Stimulated activated CD4-positive, alpha-beta T cell treated with anti-CD3 and anti-CD28 coated beads, Interleukin-1b, Interleukin-23, amount 100 ng/mL, for 48 hours (primary cell): ENCODE measurements at places on chromosomes 1 and 21.

DNA sequence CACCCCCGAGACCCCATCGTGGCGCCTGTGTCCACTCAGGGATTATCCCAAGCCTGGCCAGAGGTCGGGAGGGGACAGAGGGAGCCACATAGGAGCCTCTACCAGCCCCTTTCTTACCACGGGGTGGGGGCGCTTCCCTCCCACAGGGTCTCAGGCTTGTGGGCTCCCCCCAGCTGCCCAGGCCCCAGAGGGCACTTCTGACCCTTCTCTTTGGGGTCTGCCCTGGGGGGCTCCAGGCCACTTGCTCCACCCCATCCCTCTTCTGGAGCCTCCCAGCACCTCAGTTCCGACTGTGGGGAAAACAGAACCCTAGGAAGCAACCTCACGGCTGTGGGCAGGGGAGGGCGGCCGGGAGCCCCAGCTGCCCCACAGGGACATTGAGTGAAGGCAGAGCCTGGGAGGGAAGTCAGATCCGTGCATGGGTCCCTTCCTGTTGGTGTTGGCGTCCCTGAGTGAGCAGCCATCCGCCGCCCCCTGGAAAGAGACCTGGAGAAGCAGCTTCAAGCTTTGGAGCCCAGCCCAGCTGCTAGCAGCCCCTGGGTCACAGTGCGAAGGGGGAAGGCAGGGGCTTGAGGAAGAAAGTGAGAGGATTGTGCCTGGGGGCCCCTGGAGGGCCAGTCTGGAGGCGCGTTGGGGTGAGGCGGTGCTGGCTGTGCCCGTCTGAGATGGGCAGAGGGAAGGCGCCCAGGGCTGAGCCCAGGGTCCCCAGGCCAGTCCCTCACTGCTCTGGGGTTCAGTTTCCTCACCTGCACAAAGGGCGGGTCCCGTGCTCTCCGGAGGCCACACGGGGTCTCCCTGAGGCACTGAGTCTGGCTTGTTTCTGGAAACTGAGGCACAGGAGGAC, 22.1 kb downstream of the RRP1 start:
- no peak for DNase-seq

- DNase-seq = no peak
These were observed 3.0 kb upstream of the SUMO3 start for GRCh38 chr21:44820851-44821250.

DNA sequence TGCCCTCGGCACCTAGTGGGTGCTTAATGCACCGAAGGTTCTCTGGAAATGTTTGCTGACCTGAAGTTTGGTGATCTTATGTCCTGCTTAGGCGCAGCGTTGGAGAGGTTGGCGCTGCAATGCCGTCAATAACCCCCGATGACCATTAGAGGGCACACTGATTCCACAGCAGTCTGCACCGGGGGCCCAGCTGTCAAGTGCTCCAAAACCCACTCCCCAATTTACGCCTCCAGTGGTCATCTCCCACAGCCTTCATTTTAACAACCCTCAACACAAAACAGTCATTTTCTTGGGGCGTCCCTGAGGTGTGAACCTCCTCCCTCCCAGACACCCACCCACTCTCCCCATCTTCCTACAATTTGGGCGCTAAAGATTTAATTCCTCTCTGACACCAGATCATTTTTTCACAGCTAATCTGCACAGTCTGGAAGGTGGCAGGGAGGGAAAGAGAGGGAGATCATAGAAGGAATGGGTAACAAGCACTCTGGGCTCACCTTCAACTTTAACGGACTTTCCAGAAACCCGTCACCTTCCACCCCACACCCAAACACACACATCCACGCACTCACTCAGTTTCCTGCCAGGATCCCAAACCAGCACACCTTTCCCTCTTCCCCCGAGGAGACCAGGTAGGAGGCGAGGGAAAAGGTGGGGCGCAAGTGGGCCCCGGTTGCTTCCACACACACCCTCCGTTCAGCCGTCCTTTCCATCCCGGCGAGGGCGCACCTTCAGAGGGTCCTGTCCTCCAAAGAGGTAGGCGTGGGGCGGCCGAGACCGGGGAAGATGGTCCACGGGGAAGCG, 570 bp upstream of the NPR1 start:
- DNase-seq = peak; percentile 30

GRCh38 chr1:30634507-30634906, 88.9 kb downstream of the MATN1 start:
- DNase-seq = no peak

DNA sequence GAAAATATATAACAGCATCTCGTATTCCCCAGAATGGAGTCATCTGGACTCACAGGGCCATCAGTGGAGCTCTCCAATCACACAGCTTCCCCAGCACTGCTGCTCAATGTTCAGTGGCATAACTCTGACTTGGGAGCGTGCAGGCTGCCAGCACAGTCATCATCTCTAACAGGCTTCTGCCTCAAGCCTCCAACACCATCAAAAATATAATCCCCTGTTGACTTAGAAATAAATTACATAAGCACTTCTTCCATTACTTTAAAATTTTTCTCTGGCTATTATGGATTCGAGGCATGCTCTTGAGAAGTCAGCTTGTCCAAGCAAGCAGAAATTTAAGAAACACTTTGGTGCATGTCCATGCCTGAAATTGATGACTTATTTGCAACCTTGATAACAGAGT, 6.2 kb downstream of the DUSP23 start:
- DNase-seq = no peak

- DNase-seq = no peak
These were observed 30.7 kb upstream of the NLRP3 start for GRCh38 chr1:247385283-247385682.

DNA sequence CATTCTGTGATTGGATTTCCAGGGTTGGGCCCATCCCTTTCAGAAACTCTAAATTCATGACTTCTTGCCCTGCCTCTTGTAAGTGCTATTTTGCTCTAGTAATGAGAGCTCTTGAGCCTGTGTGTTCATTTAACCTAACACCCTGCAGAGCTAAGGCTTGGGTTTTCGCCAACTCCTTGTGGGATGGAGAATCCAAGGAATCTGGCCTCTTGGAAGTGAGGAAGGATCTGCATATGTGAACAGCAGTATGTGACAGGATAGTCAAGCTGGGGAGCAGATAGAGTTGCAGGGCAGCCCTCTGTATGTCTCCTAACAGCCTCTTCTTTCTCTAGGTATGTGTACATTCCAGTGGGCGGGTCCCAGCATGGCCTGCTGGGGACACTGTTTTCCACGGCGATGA, 258.9 kb downstream of the HHAT start:
- DNase-seq = no peak

DNA sequence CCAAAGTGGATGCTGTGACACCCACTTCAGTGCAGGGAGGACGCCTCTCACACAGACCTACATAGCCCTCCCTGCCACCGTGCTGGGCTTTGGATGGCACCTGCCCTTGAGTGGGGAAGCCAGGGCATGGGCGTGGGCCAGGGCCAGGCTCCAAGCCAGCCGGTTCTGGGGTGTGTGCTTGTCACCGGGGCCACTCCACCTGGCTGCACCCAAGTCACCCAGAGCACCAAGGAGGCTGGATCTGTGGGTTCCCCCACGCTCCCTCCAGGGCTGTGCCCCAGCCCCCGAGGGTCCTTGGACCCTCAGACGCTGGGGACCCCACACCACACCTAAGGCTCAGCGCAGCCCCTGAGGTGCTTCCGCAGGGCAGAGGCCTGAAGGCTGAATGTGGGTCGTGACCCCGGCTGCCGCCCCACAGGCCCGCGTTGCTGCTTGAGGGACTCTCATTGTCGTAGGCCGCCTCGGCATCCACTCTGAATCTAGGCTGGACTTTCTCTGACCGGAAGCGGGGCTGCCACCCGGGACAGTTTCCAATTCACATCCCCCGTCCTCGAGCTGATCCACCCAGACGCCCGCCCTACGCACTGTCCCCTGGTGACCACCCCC, 1.5 kb downstream of the MXRA8 start:
- DNase-seq = no peak

GRCh38 chr1:178692564-178693327, 32.3 kb upstream of the RALGPS2 start:
- no peak for DNase-seq

GRCh38 chr21:45453308-45453950, 48.5 kb downstream of the COL18A1 start:
- no peak for DNase-seq

DNA sequence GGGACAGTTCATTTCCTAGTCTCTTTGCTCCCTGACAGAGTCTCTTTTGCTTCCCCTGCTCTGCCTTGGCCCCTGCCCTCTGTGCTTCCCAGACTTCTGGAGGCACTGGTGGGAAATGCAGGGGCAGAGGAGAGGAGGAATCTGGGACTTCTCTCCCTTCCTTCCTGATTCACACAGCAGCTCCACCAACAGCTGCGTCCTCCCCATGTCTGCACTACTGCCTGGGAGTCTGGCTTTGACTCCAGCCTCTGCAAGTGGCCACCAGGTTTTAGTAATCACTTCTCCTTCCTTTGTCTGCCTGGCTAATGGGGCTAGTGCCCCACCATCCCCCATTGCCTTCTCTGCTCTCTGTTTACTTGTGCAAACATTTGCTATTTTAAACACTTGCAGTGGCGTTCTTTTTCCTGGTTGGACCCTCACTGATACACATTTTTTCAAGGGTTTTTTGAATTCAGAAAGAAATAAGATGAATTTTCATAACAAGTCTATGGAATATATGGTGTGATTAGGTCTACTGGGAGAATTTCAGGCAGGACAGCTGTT, 21.9 kb downstream of the FASLG start:
- DNase-seq = no peak

- no peak for DNase-seq
These were observed 171.1 kb downstream of the DAB1 start for GRCh38 chr1:57252597-57253294.

- DNase-seq = no peak
These were observed 195.2 kb downstream of the S1PR1 start for GRCh38 chr1:101431956-101432510.

GRCh38 chr1:111980686-111981085, 8.8 kb downstream of the KCND3 start:
- no peak for DNase-seq

DNA sequence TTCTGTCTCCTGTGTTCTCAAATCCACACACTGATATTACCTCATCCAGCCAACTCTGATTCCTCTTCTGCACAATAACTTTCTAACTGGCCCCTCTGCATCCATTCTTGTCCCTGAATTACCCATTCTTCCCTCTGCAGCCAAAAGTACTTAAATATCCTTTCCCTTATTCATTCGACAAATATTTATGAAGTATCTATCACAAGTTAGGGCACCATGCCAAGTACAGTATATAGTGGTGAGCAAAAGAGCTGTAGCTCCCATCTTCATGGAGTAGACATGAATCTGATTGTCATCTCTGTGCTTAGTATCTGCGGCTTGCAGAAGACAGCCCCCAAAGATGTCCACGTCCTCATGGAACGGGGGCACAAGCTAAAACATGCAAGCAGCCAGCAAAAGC, 316.8 kb downstream of the SETD4 start:
- DNase-seq = no peak

DNA sequence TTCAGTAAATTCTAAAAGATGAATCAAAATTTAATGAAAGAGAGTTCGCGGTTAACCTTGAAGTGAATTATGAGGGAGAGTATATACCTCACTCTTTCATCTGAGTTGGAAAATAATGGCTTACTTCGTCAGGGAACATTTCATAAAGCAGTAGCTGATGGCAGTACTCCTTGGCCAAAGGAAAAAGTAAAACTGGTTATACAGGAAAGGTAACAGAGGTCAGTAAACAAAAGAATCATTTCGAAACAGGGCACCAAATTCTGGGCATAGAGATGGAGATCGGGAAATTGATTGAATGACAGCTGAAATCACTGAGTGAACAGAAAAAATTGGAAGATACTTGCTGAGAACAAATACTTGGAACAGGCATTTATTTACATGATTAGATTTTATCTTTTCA, 199.0 kb downstream of the OLFM3 start:
- no peak for DNase-seq

GRCh38 chr1:6889875-6890480, 104.7 kb downstream of the CAMTA1 start:
- peak; percentile 45 for DNase-seq

GRCh38 chr1:83897516-83897915, 101.4 kb downstream of the TTLL7 start:
- DNase-seq = no peak

- peak; percentile 57 for DNase-seq
These were observed 11.6 kb downstream of the SCNN1D start for GRCh38 chr1:1291548-1292441.
